ENCODE measurements at places on chromosomes 11 and 22.

GRCh38 chr22:27761665-27762064 is 39.9 kb downstream of the MN1 start:
- DNase-seq = no peak

- DNase-seq = no peak
Measured at GRCh38 chr11:61378713-61379313, 13.6 kb upstream of the TMEM216 start.

DNA sequence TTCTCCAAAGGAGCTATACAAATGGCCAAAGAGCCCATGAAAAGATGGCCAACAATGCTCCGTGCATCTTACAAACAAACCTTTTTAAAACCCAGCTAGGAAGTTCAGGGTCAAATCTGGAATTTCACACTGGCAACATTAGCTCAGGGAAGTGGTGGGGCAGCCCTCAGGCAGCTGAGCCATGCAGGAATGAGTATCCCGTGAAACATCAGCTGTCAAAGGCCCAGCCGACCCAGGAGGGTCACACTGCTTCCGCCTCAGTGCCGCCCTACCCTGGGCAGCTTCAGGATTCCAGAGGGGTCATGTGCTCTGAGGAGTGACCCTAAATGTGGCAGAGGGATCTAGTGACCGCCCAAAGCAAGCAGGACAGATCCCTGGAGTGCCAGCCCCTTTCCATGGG is 73.4 kb downstream of the LINC01488 start:
- DNase-seq = peak; percentile 32

- DNase-seq = no peak
Measured at GRCh38 chr11:116217441-116217840, 555.3 kb downstream of the BUD13 start.

DNA sequence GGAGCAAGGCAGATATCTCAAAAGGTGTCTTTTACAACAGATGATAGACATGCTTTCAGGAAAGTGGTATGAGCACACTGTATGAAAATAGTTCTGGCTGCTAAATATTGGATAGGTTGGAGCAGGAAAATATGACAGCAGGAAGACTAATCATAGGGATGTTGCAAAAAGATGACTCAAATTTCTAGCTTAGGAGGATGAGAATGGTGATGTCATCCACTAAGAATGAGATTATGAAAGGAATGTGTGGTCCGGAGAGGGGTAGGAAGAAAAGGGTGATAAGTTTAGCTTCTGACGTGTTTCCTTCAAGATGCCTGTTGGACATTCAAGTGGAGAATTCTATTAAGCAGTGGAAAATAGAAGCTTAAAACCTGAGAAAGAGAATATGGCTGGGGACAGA is 46.4 kb downstream of the RCN1 start:
- peak; percentile 57 for DNase-seq

- DNase-seq = no peak
Measured at GRCh38 chr11:130780437-130780836, 135.8 kb downstream of the SNX19 start.

DNA sequence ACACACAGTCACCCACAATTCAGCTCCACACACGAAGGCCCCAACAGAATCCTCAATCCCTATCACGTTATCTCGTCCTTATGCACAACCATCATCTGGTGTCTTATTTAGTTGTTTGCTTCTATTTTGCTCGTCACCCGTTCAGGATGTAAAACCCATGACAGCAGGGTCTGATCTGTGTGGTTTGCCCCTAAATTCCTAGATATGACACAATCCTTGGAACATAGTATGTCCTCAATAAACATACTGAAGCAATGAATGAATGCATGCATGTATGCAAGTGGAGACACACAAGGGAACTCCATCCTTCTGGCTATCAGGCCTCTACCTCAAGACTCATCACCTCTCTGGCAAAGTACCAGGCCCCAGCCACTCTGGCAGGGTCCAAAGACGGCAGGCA is 20.2 kb downstream of the STARD10 start:
- no peak for DNase-seq

DNA sequence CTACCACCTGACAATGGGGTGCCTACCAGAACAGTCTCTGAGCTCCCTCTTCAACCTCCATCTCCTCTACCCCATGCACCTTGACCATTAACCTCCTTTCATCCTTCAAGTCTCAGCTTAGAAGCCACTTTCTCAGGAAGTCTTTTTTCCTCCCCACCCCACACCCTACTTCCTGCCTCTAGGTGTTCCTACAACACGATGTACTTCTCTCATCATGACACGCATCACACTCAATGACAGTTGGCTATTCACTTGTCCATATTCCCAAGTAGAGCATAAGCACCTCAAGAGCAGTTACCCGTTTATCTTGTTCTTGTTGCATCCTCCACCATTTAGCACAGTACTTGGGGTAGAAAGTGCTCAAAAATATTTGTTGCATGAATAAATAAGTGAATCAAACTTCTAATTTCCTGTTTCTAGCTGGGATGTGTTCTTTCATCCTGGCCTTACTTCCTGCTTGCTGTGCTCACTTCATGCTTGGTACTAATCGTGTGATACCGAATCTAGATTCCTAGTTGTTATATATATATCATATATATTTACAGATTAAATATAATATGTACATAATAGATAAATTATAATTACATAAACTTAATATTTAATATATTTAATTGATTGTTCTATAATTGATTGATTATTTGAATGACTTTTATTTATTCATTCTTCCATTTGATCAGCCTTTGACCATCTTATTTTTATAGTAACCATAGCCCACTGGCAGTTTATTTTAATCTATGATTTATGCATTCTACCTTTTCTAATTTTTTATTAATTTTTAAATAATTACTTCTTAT is 177.5 kb upstream of the TMEM45B start:
- DNase-seq = no peak

- DNase-seq = no peak
Measured at GRCh38 chr11:78334109-78334508, 83.5 kb downstream of the GAB2 start.

DNA sequence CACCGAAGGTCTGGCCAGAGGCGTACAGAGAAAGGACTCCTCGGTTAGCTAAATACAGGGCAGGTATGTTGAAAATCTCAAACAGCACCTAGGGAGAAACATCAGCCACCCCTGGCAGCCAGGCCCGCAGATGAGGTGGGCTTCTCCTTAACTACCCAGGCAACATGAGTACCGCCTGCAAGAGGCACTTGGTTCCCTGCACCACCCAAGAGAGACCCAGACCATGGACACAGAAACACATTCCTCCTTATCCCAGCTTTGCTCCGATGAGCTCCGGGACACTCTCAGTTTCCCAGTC is 53.0 kb downstream of the DHCR7 start:
- DNase-seq = no peak

- DNase-seq = no peak
Measured at GRCh38 chr22:48714231-48714630, 1113.4 kb downstream of the BRD1 start.

Measured in mesendoderm (in vitro differentiated cells).